Hepatocyte (in vitro differentiated cells): ENCODE measurements at places on chromosomes 16 and 17. TPM values are rescaled to one million over a fixed set of nuclear protein-coding genes. Genes with fewer than 3 reads are reported as not detected.

DNA sequence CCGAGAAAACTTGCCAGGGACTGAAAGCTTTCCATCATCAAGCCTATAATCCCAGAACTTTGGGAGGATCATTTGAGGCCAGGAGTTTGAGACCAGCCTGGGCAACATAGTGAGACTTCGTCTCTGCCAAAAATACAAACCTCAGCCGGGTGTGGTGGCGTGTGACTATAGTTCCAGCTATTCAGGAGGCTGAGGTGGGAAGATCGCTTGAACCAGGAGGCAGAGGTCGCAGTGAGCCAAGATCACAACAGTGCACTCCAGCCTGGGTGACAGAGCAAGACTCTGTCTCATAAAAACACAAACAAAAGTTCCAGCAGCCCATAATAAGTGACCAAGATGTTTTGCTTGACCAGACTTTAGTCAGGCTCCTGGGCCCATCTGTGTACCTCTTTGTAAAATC, 1.9 kb downstream of the MEAK7 start:
- peaks cover 13% of the 10 kb centered on the region for H3K4me1 ChIP-seq
- no peaks in the 10 kb centered on the region for H3K27me3 ChIP-seq
- no peaks in the 10 kb centered on the region for H3K36me3 ChIP-seq

Gene ERI2
- 20.8 and 26.9 TPM in 2 replicates for total RNA-seq

GRCh38 chr16:86041215-86041614, 142.3 kb downstream of the IRF8 start:
- no peak overlapping the region for H3K4me3 ChIP-seq
- H3K27ac ChIP-seq: no peak overlapping the region
- no peaks in the 10 kb centered on the region for H3K27me3 ChIP-seq

DNA sequence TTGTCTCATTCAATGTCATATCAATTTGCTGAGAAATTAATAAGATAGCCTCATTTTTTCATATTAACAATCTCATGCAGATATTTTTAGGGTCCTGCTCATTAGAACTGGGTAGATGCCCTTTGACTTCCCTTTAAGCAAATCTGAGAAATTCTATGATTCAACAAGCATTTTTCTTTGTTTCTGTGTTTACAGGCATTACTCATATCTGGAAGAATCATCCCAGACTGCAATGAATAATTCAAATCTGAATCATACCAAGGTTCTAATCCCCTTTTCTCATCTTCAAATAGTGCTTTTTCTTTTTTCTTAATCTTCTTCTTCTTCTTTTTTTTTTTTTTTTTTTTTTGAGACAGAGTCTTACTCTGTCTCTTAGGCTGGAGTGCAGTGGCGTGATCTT, 69.2 kb upstream of the KIFC3 start:
- H3K36me3 ChIP-seq: no peaks in the 10 kb centered on the region
- no peaks in the 10 kb centered on the region for H3K4me1 ChIP-seq
- no peak overlapping the region for H3K4me3 ChIP-seq
- H3K27me3 ChIP-seq: no peaks in the 10 kb centered on the region
- no peak overlapping the region for H3K27ac ChIP-seq

- no peaks in the 10 kb centered on the region for H3K36me3 ChIP-seq
- no peaks in the 10 kb centered on the region for H3K27me3 ChIP-seq
- H3K4me1 ChIP-seq: no peaks in the 10 kb centered on the region
- no peak overlapping the region for H3K27ac ChIP-seq
- no peak for DNase-seq
Measured at GRCh38 chr16:31080756-31081419, 6.7 kb downstream of the ZNF646 start.

- H3K27me3 ChIP-seq: no peaks in the 10 kb centered on the region
- no peak overlapping the region for H3K27ac ChIP-seq
- no peak for DNase-seq
Measured at GRCh38 chr17:42670789-42671657, 5.8 kb downstream of the PLEKHH3 start.

Gene TNP2
- total RNA-seq: not detected in 2 replicates

Gene COL1A1
- total RNA-seq: 351 and 1,063 TPM in 2 replicates

- H3K27me3 ChIP-seq: no peaks in the 10 kb centered on the region
- peak overlapping the region; percentile 96 for H3K27ac ChIP-seq
- H3K36me3 ChIP-seq: no peaks in the 10 kb centered on the region
- H3K4me1 ChIP-seq: peaks cover 66% of the 10 kb centered on the region
- H3K4me3 ChIP-seq: peak overlapping the region; percentile 89
Measured at GRCh38 chr17:77373299-77374169, 232.8 kb downstream of the SEC14L1 start.

- no peak for DNase-seq
- no peaks in the 10 kb centered on the region for H3K27me3 ChIP-seq
- H3K36me3 ChIP-seq: no peaks in the 10 kb centered on the region
- peaks cover 10% of the 10 kb centered on the region for H3K4me1 ChIP-seq
- H3K4me3 ChIP-seq: no peak overlapping the region
- H3K27ac ChIP-seq: no peak overlapping the region
Measured at GRCh38 chr16:80029761-80030481, 429.4 kb upstream of the MAF start.

DNA sequence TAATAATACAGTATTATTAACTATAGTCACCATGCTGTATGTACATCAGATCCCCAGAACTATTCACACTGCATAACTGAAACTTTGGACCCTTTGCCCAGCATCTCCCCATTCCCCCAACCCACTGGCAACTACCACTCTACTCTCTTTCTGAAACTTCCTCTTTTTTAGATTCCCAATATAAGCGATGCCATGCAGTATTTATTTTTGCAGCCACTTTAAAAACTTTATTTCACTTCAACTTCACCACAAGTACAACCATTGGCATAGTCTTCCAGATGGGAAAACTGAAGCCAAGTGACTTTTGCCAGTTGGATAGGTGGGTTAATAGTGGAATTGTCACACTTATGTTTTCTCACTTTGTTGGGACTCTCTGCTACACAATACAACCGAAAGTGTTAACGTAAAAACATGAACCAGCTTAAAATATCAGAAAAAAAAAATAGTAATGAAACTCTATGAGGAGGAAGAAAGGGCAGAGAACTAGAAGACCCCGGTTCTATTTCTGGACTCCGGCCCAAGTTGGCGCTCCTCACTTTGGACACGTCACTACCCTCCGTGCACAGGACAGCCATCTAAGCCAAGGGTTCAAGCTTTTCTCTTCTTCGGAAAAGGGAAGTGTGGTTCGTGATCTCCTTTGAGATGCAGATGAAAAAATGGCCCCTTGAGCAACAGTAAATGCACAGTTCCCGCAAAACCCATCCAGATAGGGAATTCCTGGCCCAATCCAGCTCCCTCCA, 743 bp downstream of the SHCBP1 start:
- H3K4me1 ChIP-seq: no peaks in the 10 kb centered on the region
- no peak overlapping the region for H3K27ac ChIP-seq
- no peaks in the 10 kb centered on the region for H3K36me3 ChIP-seq

- H3K4me1 ChIP-seq: peaks cover 26% of the 10 kb centered on the region
- no peak overlapping the region for H3K27ac ChIP-seq
- H3K4me3 ChIP-seq: no peak overlapping the region
- H3K27me3 ChIP-seq: no peaks in the 10 kb centered on the region
- H3K36me3 ChIP-seq: no peaks in the 10 kb centered on the region
Measured at GRCh38 chr16:85387171-85387507, 226.0 kb upstream of the GSE1 start.

DNA sequence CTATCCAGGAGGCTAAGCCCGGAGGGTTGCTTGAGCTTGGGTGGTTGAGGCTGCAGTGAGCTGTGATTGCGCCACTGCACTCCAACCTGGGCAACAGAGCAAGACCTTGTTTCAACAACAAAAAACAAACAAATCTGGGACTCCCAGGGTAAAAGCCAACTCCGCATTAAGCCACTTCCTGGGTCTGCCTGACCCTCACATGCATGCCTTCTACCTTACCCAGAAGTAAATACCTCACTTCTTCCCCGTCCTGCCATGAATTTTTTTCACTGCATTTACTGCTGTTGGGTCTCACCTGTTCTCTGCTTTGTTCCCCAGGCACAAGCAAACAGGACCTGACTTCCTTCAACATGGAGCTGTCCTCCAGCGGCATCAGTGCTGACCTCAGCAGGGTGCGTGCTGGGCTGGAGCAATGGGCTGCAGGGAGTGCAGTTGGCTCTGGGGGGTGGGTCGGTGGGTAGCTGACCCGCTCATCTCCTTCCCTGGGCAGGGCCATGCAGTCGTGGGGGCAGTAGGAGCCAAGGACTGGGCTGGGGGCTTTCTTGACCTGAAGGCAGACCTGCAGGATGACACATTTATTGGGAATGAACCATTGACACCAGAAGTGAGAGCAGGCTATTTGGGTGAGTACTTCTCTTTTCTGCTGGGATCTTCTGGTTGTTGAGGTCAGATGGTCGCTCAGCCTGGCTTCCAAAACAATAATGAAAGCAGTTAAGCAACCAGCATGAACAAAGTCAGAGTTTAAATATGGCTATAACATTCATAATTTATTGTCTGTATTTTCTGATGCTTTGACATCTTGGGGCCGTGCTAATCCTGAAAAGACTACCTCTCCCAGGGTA, 16.4 kb downstream of the ITGAL start:
- no peaks in the 10 kb centered on the region for H3K27me3 ChIP-seq
- H3K4me1 ChIP-seq: no peaks in the 10 kb centered on the region
- no peak overlapping the region for H3K4me3 ChIP-seq
- no peaks in the 10 kb centered on the region for H3K36me3 ChIP-seq

Gene ARL17A
- total RNA-seq: 8.0 and 9.3 TPM in 2 replicates

- H3K4me1 ChIP-seq: peaks cover 27% of the 10 kb centered on the region
- peak overlapping the region; percentile 99 for H3K27ac ChIP-seq
- H3K36me3 ChIP-seq: no peaks in the 10 kb centered on the region
- H3K4me3 ChIP-seq: peak overlapping the region; percentile 93
- no peaks in the 10 kb centered on the region for H3K27me3 ChIP-seq
- peak; percentile 53 for DNase-seq
Measured at GRCh38 chr16:2009164-2009711, 383 bp downstream of the ZNF598 start.

Gene DNAI2
- not detected in 2 replicates for total RNA-seq

DNA sequence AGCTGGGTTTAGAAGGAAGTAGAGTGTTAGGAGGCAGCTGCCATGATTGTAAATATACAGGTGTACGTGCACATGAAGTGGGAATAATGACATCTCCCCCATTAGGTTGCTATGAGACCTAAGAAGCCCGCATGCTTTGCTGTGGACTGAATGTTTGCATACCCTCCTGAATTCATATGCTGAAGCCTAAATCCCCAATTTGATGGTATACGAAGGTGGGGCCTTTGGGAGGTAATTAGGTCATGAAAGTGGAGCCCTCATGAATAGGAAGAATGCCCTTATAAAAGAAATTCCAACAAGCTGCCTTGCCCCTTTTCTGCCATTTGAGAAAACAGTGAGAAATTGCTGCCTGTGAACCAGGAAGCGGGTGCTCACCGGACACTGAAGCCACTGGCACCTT, 44.0 kb downstream of the CCDC182 start:
- H3K4me1 ChIP-seq: no peaks in the 10 kb centered on the region
- H3K27ac ChIP-seq: no peak overlapping the region
- no peaks in the 10 kb centered on the region for H3K27me3 ChIP-seq
- no peak for DNase-seq
- H3K36me3 ChIP-seq: no peaks in the 10 kb centered on the region
- H3K4me3 ChIP-seq: no peak overlapping the region

GRCh38 chr16:88886420-88886844, 20.0 kb upstream of the PABPN1L start:
- peak overlapping the region; percentile 33 for H3K27ac ChIP-seq
- H3K27me3 ChIP-seq: no peaks in the 10 kb centered on the region
- H3K4me1 ChIP-seq: peaks cover 8% of the 10 kb centered on the region

- DNase-seq: peak; percentile 89
- no peaks in the 10 kb centered on the region for H3K36me3 ChIP-seq
- H3K27me3 ChIP-seq: no peaks in the 10 kb centered on the region
- no peak overlapping the region for H3K4me3 ChIP-seq
Measured at GRCh38 chr17:16991349-16992009, 19.6 kb upstream of the TNFRSF13B start.

GRCh38 chr17:74552037-74552436, 6.1 kb upstream of the CD300C start:
- H3K36me3 ChIP-seq: no peaks in the 10 kb centered on the region
- DNase-seq: no peak
- no peaks in the 10 kb centered on the region for H3K27me3 ChIP-seq
- no peak overlapping the region for H3K27ac ChIP-seq
- H3K4me1 ChIP-seq: no peaks in the 10 kb centered on the region

Gene BBS2
- total RNA-seq: 39.0 and 47.0 TPM in 2 replicates

- H3K4me3 ChIP-seq: no peak overlapping the region
- peaks cover 6% of the 10 kb centered on the region for H3K4me1 ChIP-seq
- no peak for DNase-seq
- H3K36me3 ChIP-seq: no peaks in the 10 kb centered on the region
- H3K27ac ChIP-seq: no peak overlapping the region
- H3K27me3 ChIP-seq: no peaks in the 10 kb centered on the region
Measured at GRCh38 chr17:78875363-78876093, 27.5 kb downstream of the CEP295NL start.

Gene DYNLRB2
- not detected in 2 replicates for total RNA-seq

GRCh38 chr16:35410438-35410837, 1951.0 kb downstream of the TP53TG3F start:
- no peak overlapping the region for H3K27ac ChIP-seq
- H3K36me3 ChIP-seq: no peaks in the 10 kb centered on the region
- H3K4me1 ChIP-seq: no peaks in the 10 kb centered on the region
- no peak overlapping the region for H3K4me3 ChIP-seq
- no peak for DNase-seq

GRCh38 chr17:65609286-65609685, 47.8 kb upstream of the AXIN2 start:
- no peak overlapping the region for H3K27ac ChIP-seq
- H3K4me1 ChIP-seq: no peaks in the 10 kb centered on the region
- no peaks in the 10 kb centered on the region for H3K36me3 ChIP-seq
- H3K27me3 ChIP-seq: no peaks in the 10 kb centered on the region

DNA sequence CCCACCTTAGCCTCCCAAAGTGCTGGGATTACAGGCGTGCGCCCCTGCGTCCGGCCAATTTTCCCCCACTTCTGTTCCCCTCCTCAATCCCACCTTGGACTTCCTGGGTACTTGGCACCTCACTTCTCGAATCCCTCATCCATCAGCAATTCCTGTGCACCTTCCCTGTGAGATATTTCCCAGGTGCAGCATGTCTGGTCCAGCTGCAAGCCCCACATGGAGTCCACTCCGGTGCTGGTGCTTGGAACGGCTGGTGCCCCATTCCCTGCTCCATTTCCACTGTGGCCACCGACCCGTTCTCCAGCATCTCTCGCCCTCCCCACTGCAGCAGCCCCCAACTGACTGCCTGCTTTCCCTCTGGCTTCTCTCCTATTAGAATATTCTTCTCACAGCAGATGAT, 35.3 kb downstream of the NOL11 start:
- H3K4me3 ChIP-seq: no peak overlapping the region
- DNase-seq: no peak
- no peak overlapping the region for H3K27ac ChIP-seq
- H3K36me3 ChIP-seq: no peaks in the 10 kb centered on the region
- no peaks in the 10 kb centered on the region for H3K27me3 ChIP-seq

Gene NIP7
- total RNA-seq: 19.5 and 20.9 TPM in 2 replicates
